EL (cell line): ENCODE measurements at places on chromosomes 6 and 20.
A peak's percentile ranks its signal among the peaks of the same experiment; 100 is the strongest.

- peak; percentile 96 for DNase-seq
These were observed 863 bp upstream of the HMGN4 start for GRCh38 chr6:26537160-26537845.

DNA sequence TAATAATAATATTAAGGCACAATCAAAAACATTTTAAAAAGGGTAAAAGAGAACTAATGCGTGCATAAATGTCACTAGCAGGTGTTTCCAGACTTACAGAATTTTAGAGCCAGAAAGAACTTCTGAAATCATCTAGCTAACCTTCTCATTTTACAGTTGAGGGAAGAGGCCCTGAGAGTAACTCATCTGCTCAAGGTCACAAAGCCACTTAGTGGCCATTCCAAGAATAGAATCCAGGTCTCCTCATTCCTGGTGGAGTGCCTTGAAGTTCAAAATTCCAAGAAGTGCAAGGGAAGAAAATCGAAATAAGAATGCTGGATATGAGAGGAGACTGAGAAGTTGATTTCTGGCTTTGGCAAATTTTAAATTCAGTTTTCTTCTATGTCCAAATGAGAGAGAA lies 3.2 kb upstream of the KIAA0408 start:
- no peak for DNase-seq

DNA sequence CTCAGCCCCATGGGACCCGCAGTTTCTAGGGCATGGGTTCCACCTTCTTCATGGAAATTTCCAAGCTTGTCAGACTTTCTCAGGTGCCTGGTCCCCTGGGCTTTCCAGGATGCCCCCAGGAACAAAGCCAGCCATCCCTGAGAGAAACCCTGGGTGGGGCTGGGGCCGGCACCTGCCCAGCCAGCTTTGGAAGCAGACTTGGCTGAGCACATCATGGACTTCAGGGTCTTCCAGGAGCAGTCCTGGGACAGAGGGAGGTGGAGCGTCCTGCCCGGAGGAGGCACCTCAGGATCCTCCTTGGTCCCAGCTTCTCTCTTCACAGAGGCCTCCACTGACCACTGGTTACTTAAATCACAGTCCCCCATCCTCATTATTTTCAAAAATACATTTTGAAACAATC lies 13.5 kb downstream of the MYT1 start:
- DNase-seq: no peak

DNA sequence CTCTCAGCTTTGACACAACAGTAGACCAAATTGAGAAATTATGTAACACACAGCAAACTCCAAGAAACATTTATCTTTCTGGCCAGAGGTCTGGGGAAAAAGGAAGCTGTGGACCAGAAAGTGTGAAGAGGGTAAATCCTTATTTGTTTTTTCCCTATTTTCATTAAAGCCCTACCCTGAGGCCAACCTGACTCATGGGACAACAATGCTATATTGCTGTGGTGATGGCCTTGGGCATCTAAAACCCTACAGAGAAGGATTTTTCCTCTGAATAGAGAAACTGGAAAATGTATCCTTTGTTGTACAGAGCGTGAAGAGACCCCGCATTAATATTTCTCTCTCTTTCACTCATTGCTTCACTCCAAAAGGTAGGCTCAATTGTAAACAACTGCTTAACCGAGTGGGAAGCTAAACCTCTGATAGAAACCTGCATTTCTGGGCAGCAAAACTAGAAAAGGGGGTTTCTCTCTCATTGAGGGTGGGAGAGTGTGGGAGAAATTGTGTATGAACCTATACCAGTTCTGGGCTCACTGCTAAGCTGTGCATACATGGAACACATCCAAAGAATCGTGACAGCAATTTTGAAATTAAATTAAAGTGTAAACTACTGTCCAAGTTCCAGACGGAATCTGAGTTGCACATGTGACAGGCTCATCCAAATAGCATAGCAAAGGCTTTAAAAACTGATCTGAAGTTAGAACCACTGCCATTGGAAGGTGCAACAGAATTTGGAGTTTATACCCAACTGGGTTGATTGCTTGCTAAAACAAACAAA lies 175.5 kb downstream of the CLVS2 start:
- DNase-seq: no peak

GRCh38 chr6:148443798-148444560 lies 101.3 kb downstream of the SASH1 start:
- DNase-seq: no peak

GRCh38 chr20:47258745-47259695 lies 97.5 kb downstream of the ZMYND8 start:
- DNase-seq: peak; percentile 53

GRCh38 chr20:34705397-34706301 lies 1.5 kb downstream of the TP53INP2 start:
- peak; percentile 63 for DNase-seq

DNA sequence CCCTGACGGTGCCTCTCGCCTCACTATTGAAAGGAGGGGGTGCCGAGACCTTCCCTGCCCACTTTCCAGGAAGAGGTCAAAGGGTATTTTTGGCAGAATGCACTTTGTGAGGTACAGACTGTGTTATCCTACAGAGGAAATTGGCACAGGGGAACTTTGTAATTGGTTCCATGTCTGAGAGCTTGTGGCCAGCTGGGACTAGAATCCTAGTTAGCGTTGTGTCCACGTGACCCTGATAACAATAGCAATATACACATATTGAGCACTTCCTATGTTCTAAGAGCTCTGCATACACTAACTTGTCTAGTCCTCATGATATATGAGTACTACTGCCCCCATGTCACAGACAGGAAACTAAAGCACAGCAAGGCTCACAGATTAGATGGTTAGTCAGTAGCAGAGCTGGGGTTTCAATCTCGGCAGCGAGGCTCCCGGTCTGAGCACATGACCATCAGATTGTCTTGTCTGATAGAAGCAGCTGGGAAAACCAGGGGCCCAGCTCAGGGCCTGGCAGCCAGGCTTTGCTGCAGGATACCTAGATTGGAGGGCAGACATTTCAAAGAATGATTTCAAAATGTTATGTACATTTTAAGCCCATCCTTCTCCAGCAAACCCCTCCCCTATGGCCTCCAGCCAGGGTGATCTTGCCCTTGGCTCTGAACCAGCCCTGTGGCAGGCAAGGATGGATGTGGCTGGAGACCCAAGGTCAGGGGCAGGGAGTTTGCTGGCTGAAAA lies 1.4 kb downstream of the MAPK13 start:
- DNase-seq: peak; percentile 68

GRCh38 chr6:163030980-163031379 lies 303.2 kb downstream of the PACRG start:
- DNase-seq: no peak

DNA sequence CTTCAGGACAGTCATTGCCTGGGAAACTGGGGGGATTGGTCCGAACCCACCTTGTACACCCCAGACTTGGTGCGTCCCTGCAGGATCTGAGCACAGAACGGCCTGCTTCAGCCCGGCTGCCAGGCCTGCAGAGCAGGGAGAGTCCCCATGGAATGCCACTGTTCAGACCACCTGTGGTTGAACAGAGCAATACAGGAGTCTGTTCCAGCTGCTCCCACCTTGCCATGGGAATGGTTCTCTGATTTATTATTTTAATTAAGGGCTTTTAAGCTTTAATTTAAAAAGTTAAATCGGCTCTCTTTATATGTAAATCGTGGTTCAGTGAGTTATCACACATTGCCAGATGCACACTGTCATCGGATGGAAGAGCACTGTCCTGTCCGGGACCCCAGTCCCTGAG lies 310.4 kb downstream of the CDH4 start:
- DNase-seq: no peak

- DNase-seq: no peak
These were observed 62.0 kb upstream of the PHACTR2 start for GRCh38 chr6:143615785-143616184.

DNA sequence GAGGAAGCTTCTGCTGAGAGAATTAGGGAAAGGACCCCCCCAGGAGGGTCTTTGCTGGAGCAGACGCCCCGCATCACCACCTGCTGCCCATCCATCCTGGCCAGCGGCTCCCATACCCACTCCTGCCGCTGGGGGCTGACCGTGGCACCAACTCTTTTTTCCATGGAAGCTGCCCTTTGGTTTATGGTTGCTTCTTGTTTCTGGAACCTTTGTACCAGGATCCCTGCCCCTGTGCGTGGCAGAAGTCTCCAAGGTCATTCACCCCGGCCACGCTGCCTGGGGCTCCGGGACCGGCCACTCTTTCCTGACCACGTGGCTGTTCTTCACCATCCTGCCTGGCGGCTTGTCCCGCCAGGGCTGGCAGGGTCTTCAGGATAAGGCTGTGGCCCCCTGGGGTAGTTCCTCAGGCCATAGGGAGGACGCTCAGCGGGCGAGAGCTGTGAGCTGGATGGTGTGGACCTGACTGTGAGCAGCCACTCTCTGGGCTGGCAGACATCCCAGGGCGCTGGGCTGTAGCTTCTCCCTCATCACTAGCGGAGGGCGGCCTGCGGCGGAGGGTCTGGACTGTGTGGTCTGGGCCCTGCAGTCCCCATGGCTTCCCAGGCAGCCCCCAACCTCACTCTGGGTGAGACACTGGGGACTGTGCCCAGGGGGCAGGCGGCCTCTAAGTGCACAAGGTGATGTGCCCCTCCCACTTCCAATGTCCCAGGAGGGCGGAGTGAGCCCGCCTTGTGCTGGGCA lies 22.8 kb upstream of the RBBP8NL start:
- no peak for DNase-seq

GRCh38 chr20:34859826-34860545 lies 12.7 kb downstream of the GGT7 start:
- DNase-seq: no peak
